ENCODE measurements at places on chromosomes 3 and 15.

- no peak for DNase-seq
These were observed 13.9 kb upstream of the MGLL start for GRCh38 chr3:127835993-127836882.

GRCh38 chr15:62847900-62848489, 194.6 kb upstream of the TPM1 start:
- DNase-seq: no peak

GRCh38 chr15:101006931-101007691, 88.0 kb downstream of the LRRK1 start:
- peak; percentile 11 for DNase-seq

DNA sequence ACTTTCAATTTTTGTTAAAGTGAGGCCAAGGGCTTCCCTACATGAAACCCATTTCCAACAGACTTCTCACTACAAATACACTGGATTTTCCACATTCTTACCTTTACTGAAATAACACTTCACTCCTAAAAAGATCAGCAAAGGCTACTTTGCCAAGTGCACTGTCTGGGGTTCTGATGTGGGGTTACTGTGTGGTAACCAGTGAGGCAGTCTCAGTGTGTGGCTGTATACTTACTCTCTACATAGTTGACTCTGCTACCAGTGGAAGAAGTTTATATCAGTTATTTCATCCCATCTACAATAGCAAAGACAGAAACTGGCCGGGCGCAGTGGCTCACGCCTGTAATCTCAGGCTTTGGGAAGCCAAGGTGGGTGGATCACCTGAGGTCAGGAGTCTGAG, 5.6 kb downstream of the WDR82 start:
- no peak for DNase-seq

DNA sequence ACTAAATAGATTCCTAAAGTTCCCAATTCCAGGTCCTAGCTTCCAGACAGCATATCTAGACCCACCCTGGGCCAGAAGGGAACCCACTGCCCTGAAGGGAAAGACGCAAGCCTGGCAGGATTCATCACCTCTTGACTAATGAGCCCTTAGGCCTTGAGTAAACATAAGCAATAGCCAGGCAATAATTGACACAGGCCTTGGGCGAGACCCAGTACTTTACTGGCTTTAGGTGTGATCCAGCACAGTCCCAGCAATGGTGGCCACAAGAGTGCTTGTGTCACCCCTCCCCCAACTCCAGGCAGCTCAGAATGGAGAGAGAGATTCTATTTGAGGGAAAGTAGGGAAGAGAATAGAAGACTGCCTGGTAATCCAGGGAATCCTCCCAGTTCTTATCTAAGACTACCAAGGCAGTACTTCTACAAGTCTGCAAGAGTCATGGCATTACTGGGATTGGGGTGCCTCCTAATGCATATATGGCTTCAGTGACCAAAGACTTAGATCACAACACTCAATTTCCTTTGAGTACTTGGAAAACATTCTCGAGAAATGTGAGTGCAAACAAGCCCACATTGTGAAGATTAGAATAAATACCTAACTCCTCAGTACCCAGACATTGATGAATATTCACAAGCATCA, 30.4 kb upstream of the WWTR1 start:
- DNase-seq: no peak

- DNase-seq: no peak
These were observed 542.6 kb downstream of the ZBBX start for GRCh38 chr3:166837535-166837934.

- no peak for DNase-seq
These were observed 12.0 kb upstream of the LINGO1 start for GRCh38 chr15:77644543-77645247.

GRCh38 chr3:142664819-142665218, 59.0 kb upstream of the TRPC1 start:
- DNase-seq: no peak

- no peak for DNase-seq
These were observed 26.5 kb downstream of the SLC41A3 start for GRCh38 chr3:126057501-126057819.

DNA sequence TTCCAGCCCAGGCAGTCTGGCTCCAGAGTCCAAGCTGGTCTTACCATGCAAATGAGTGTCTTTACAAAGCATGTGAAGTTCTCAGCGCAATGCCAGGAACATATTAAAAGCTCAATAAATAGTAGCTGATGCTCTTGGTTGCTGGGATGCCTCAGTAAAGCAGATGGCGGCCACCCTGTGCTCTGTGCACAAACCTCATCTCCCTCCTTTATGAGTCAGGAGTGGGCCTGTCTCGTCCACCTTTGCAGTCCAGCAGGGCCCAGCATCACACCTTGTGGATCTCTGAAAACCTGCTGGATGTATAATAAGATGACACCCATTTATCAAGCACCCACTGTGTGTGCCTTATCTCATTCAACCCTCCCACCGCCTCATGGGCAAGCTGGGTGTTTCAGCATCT, 42.7 kb downstream of the FAM174B start:
- DNase-seq: no peak

GRCh38 chr15:42231088-42231487, 23.0 kb upstream of the VPS39 start:
- DNase-seq: no peak

GRCh38 chr3:32454731-32455608, 47.7 kb downstream of the CMTM6 start:
- no peak for DNase-seq

- DNase-seq: no peak
These were observed 956 bp downstream of the ZIC1 start for GRCh38 chr3:147410116-147410525.

GRCh38 chr3:136414476-136414875, 164.3 kb downstream of the PCCB start:
- no peak for DNase-seq

DNA sequence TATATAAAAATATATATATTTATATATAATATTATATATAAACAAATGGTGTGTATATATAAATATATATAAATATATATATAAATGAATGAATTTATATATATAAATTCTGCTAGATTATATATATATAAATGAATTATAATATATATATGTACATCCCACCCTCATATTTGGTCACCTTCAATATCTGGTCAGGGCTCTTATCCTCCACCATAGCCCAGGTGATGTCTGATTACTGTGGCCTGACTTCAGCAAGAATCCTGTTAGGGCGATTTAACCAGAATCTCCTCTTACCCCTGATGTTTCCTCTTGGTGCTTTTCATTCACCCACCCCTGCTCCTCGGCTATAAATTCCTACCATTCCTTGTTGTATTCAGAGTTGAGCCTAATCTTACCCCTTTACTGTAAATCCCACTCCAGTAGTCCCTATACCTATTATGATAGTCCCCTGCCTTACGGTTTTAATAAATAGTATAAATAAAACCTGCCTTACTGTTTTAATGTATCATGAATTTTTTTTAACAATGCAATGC, 439.6 kb downstream of the PLOD2 start:
- no peak for DNase-seq
